ENCODE measurements at places on chromosomes 3 and 15.

DNA sequence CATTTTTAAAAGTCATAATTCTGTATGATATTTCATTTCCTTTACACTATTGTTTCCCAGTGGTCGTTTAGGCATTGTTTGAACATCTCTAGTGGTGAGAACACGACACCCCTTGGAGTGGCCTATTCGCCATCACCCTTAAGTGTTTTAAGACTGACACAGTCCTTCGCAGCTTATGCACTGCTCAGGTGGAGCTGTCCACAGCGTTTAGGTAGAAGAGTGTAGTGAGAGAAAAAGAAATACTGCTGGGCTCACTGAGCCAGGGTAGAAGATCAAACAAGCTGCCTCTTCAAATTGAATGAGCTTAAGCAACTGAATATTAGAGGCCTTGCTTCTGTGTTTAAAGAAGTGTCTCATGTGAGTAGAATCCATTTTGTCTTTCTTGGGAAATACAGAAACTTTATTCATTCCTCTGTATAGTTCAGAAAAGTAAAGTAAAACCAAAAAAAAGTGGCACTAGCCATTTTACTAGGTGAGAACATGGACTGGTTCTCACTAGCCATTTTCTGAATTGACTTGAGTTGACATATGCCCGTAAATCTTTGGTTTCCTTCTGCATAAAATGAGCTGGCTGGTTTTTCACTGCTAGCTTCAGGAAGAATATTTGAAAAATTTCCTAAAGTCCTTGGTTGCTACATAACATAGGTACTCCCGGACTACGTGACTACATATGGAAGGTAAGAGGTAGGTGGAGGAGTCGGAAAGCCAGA, 155.9 kb downstream of the P3H2 start:
- no peak for DNase-seq

DNA sequence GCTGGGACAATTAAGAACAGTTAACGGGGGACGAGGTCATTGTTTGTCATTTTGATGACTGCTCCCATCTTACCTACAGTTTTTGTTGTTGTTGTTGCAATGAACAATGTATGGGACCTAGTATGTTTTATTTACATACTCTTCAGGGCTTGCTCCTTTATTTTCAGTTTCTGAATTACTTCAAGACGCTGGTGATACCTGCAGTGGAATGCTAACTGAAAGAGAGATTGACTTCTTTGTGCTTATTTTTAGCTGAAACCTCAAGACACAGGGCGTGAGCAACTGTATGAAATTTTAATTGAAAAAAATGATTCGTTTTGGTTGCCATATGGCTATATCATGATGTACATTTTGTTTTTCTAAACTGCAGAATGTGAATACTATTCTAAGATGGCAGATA, 297.9 kb downstream of the EDEM1 start:
- no peak for DNase-seq

GRCh38 chr3:12193485-12194165, 34.9 kb upstream of the TIMP4 start:
- DNase-seq = peak; percentile 63

GRCh38 chr15:70504299-70504951, 258.9 kb downstream of the UACA start:
- no peak for DNase-seq

- DNase-seq = no peak
Observed at GRCh38 chr3:16848007-16848406, 36.7 kb upstream of the PLCL2 start.

GRCh38 chr3:13348661-13349396, 71.3 kb downstream of the NUP210 start:
- no peak for DNase-seq

DNA sequence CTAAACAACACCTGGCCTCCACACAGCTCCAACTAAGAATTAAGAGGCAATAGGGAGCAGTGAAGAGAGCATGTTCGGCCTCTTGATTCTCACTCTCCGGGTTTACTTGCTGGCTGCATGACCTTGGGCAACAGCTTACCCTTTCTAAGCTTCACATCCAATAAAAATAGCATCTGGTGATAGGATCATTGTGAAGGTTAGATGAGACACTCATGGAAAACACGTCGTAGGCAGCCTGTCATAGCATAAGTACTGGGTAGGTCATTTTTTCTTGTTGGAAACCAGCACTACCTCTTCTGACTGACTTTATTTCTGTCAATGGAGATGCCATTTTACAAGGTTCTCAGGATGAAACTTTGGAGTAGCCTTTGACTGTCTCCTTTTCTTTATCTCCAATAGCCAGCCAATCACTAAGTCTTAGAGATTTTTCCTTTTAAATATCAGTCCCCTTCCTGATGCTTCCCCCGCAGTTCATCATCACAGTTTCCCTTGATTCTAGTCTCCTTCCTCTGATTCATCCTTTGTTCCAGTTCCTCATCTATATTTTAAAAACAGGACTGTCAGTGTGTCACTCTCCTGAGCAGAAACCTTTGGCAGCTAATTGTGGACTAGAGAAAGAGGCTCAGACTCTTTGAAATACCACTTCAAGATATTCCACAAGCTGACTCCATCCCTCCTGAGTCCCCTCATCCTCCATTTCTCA, 271.5 kb downstream of the SLC9A9 start:
- no peak for DNase-seq

DNA sequence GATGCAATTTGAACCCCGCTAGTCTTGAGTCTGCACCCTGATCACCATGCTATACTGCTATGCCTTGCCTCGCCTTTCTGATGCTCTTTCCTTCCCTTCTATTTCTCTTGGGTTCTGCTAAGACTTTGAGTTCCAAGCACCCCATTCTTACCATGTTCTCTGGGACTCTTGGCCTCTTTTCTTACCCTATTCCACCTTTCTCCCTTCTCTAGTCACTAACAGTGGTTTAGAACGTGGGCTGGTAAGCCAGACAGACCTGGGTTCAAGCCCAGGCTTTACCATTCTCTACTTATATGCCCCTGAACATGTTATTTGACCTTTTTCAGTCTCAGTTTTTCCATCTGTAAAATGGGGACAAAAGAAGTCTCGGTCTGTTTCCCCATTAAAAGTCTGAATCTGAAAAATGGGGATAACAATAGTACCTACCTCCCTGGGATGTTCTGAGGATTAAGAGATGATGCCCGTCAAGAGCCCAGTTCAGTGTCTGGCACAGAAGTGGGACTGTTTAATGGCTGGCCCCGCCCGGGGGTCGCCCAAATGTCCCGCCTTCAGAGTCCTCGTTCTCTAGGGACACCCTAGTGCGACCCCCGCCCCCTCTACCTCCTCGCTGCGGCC, 376 bp downstream of the TADA3 start:
- no peak for DNase-seq

GRCh38 chr3:182710557-182711157, 82.6 kb upstream of the ATP11B start:
- peak; percentile 42 for DNase-seq

DNA sequence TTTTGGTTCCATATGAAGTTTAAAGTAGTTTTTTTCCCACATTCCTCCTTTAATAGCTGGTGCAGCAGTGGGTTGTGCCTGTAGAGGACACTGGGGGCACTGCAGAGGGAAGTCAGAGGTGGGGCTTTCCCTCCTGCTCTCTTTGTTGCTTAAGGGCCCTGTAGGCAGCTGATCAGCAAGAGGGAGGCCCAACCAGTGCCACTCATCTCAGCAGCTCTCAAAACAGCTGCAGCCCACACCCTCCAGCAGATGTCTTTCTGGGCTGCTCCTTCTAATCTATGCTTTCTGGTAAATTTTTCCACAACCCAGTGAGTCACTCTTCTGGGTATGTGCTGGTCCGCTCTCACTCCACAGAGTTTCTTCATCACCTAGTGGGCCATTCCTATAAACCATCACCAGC, 263.8 kb downstream of the FEZF2 start:
- no peak for DNase-seq

DNA sequence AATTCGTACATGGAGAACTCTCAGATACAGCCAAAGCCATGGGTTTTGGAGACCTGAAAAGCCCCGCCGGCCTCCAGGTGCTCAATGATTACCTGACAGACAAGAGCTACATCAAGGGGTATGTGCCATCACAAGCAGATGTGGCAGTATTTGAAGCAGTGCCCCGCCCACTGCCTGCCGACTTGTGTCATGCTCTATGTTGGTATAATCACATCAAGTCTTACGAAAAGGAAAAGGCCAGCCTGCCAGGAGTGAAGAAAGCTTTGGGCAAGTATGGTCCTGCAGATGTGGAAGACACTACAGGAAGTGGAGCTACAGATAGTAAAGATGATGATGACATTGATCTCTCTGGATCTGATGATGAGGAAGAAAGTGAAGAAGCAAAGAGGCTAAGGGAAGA, 23.5 kb downstream of the MYO5A start:
- no peak for DNase-seq

- DNase-seq = no peak
Observed at GRCh38 chr3:169581633-169582032, 81.9 kb downstream of the MECOM start.

DNA sequence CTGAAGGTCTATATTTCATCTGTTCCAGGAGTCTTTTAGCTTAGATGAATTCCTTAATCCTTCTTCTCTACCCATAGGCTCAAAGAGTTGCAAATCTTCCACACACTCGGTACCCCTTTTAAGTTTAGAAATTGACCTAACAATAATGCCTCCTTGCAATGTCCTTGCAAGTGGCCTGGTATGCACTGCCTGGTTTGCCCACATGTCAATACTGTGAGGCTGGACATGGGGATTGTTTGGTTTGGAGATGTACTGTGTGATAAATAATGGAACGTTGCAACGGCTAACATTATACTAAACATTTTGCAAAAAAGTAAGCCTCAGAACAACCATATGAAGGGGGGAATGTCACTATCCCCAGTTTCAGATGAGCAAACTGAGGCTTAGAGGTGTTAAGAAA, 22.4 kb upstream of the TPM1 start:
- DNase-seq = no peak

GRCh38 chr3:169815590-169816150, 3.0 kb upstream of the LRRC34 start:
- DNase-seq = no peak

DNA sequence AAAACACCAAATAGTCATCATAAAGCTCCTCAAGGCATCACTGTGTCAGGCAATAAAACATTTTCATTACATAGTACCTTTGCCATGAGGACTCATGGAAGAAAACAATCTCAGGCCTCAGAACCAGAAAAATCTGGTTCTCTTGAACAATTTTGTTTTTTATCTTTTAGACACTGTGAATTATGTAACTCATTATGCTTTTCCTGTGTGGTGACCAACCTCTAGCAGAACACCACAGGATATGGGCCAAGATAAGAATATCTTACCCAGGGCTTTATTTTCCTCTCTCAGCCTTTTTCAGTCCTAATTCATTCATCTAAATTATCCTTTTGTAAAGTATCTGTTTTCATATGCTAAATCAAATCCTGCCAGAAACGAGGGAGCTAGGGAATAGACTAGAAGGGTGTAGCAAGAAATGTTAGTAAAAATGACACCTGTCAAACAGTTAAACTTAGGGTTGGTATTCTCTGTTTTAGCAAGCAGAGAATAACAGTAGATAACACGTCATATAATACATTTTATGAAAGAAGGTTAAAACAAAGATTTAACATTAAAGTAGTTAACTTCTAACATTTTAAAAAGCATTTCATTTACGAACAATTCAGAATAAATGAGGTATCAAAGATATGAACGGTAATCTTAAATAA, 111.1 kb downstream of the FBXL22 start:
- no peak for DNase-seq

DNA sequence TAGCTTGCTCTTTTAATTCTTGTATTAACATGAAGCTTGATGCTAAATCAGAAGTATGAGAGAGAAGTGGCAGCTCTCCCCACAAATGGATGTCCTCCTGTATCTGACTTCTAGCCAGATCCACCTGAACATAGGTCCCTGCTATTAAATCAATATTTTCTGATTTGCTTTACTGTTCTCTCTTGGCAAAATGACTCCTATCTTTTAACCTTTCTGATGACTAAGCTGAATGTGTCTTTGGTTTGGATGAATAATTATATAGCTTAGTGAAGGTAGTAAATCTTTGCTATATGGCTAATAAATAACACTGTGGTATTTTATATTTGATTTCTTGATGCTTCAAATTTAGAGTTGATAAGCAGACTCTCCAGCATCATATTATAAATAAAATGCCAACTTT, 28.3 kb upstream of the ARL14 start:
- DNase-seq = no peak

DNA sequence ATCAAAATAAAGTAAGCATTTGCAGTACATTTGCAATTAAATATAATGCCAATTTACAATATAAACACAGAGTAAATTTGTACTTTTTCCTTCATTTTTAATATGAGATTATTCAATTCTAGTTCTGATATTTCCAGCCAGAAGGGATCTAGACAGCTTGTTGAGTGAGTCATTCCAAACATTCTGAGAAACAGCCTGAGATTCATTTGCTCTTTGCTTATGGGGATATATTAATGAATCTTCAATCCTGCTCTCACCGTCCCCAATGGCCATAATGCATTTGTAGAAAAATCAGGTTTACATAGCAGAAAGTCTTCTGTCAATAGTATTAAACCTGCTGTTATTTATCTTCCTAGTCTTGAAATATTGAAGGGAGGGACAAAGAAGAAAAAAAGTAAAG, 554.2 kb downstream of the TUSC7 start:
- no peak for DNase-seq

GRCh38 chr15:94107652-94108051, 123.7 kb upstream of the MCTP2 start:
- no peak for DNase-seq

- DNase-seq = no peak
Observed at GRCh38 chr3:15064299-15064834, 748 bp downstream of the MRPS25 start.

- no peak for DNase-seq
Observed at GRCh38 chr15:78624651-78625590, 4.1 kb upstream of the CHRNA3 start.

- no peak for DNase-seq
Observed at GRCh38 chr3:57064001-57064400, 3.5 kb downstream of the SPATA12 start.

DNA sequence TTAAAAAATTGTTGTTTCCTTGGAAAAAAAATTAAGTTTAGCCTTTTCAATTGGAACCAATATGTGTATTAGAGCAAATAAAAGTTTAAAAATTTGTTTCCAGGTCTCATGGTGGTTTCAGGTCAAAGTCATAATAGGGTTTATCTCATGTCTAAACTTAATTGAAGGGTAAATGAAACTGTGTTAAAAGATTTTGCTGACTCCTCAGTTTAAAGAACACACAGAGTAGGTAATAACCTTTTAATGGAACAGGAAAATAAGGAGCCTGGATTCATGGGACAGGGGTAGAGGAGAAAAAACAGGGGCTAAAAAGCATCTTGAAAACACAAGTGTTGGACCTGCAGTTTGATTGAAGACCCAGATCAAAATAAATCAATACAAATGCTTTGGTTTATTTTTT, 190.6 kb downstream of the MFSD1 start:
- no peak for DNase-seq

GRCh38 chr3:61674596-61674995, 113.2 kb downstream of the PTPRG start:
- DNase-seq = no peak

DNA sequence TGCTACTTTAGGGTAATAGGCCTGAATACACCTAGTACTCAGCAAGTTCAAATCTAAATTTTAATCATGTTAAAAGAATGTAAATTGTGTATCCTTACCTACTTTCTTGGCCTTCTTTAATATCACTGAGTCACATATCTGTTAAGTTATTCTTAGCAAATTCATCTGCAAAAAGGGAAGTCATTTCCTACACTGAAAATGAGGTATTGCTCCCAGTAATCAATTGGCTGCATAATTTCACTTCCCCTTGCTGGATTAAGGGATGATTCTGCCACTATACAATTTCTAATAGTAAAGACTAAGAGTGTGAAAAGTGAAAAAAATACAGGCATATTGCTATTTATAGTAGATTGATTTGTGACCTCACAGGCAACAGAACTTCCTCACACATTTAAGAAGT, 47.8 kb downstream of the CCDC54 start:
- no peak for DNase-seq

Data from COLO829 (cell line).